Stimulated activated CD4-positive, alpha-beta T cell treated with anti-CD3 and anti-CD28 coated beads, TNF-alpha, amount 100 ng/mL, for 4 hours (primary cell): ENCODE measurements at places on chromosomes 1 and 21.

DNA sequence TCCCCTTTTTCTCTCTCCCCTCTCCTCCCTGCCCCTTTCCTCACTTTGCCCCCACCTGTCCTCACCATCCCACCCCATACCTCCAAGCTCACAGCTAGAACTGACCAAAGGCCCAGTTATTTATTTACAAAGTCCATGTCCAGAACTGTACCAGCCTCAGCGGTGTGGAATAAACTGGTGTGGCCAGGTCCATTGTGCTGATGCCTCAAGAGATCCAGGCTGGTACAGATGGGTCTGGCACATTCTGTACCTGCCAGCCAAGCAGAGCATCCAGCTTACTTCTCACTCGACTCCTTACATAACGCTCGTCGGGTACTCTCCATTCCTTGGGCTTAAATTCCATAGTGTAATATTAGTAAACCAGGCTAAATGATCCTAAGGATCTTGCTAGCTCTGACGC is 11.8 kb downstream of the PDZK1IP1 start:
- DNase-seq = no peak

- no peak for DNase-seq
Measured at GRCh38 chr1:226882187-226882586, 11.8 kb downstream of the PSEN2 start.

GRCh38 chr1:231629132-231629531 is 2.5 kb downstream of the DISC1 start:
- no peak for DNase-seq

DNA sequence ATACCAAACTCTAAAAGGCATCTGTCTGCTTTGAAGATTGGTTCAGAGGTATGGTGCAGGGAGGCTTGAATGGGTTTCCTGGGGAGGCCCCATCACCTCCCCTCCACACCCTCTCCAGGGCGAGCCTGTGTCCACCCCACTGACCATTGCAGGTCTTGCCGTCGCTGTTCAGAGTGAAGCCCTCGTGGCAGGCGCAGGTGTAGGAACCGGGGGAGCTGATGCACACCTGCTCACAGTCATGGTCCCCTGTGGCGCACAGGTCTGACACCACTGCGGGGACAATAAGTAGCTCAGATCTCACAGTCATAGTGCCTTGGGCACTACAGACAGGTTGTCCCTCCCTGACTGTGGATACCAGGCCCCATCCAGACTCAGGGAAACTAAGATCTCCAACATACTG is 6.7 kb downstream of the MATN1 start:
- DNase-seq = no peak

DNA sequence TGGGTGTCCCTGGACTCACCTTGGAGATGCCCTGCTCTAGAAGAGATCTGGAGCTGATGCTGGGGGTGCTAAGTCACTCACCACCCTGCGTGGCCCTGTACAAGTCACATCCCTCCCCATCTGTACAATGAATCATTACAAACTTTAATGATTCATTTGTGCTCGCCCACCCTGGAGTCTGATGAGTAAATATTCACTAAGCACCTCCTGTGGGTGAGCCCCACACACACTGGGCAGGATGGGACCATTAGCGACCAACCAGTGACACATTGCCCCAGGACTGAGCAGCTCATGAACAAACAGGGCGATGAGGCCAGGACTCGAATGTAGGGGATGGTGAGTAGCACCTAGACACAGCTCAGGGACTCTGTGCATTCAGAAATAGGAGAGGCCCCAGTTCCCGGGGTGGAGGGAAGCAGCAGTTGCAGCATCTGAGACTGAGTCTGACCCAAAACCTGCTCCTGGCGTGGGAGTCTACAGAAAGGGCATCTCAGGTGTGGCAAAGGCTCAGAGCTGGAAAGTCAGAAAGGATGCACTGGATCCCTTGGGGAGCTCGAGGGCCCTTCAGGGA is 18.1 kb upstream of the PDZK1IP1 start:
- DNase-seq = no peak

- DNase-seq = no peak
Measured at GRCh38 chr1:97563926-97564325, 356.9 kb downstream of the DPYD start.

DNA sequence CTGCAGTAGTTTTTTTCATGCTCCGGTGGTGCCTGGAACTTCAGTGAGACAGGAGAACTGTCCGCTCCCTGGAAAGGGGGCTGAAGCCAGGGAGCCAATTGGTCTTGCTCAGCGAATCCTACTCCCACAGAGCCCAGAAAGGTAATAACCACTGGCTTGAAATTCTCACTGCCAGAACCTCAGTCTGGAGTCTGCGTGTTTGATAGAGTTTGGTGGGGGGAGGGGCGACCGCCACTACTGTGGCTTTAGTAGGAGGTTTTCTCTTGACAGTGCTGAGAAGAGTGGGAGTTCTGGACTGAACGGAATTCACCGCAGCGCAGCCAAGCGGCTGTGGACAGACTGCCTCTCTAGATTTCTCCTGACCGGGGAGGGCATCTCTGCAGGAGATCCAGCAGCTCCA is 8.0 kb upstream of the OR2M3 start:
- DNase-seq = no peak

- DNase-seq = no peak
Measured at GRCh38 chr21:44991538-44992483, 52.0 kb downstream of the SLX9 start.

- no peak for DNase-seq
Measured at GRCh38 chr1:51293898-51294515, 36.4 kb downstream of the TTC39A start.

GRCh38 chr1:228853191-228853590 is 117.9 kb downstream of the RHOU start:
- DNase-seq = no peak

GRCh38 chr1:24389231-24389678 is 24.3 kb downstream of the STPG1 start:
- DNase-seq = no peak

DNA sequence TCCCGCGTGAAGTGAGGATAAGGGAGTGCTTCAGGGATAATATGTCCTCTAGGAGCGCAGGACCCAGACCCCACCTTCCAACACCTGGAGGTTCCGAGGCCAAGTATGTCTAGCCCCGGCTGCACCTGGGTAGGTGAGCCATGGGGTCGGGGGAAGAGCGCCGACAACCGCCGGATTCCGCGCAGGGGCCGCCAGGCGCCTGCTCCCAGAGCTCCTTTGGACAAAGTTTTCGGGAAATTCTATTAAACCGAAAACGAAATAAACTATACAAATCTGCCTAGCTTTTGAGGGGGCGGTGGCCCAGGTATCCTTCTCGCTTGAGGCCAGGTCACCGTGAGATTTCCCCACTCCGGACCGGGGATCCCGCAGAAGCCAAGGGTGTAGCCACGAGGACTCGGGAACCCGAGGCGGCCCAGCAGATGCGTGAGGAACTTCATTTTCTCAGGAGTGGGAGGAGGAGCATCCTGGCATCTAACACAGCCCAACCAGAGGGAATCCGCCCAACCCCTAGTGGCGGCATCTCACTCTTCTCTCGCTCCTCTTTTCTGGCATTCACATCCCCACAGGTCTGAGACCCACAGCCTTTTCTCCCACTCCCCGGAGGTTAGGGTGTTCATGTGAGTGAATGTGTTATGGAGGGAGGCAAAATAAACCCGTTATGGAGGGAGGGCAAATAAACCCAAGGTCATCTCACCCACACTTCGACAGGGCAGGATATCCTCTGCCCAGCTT is 2.3 kb upstream of the DMRTA2 start:
- DNase-seq = no peak

DNA sequence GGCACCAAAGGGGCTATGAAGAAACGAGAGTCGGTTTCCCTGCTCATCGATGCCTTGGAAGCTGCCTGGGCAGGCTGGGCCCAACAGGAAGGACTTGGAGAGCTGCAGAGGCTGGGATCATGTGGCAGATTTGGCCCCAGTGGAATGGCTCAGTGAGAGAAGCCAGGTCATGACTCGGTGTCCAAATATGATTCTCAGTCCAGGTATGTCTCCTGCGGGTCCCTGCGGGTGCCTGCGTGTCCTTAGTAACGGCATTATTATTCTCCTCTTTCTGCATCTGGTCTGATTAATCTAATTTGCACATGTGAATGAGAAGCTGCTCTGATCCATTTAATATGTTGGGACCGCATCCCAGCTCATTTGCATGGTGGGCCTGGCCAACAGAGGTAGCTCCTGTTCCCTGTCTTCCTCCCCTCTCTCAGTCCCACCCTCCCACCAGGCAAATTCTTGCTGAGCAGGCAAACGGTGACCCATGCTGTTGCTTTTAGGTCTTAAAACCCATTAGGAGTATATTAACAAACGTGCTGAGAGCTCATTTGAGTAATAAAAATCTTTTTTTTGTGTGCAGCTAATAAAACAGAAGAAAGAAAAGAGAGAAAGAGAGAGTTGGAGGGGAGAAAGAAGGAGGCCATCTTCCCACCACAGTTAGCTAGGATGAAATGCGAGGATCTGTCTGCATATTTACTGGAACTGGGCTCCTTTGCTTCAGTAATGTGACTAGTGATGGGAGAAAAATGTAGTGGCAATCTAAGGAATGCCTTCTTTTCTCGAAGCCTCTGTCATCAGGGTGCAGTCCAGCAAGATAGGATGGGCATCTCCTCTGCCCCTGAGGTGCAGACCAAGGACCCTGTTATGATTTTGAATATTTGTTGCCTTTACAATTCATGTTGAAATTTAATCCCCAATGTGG is 133.5 kb downstream of the HMGB4 start:
- no peak for DNase-seq

DNA sequence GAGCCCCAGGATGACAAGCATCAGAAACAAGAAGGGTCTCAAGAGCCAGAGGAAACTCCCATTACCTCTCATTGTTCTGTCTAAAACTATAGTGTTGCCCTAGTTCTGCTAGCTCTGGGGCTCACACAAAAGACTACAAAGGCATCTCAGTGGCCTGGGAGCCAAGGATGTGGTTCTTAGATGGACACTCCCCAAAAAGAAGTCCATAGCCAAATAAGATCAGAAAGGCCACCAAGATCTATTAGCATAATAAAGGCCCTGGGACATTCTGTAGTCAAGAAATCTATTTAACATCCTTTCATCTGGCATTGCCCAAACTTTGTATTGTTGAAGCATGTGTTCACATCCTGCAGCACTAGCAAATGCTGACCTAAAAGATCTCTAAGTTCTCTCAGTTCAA is 99.5 kb downstream of the EDEM3 start:
- DNase-seq = no peak

- no peak for DNase-seq
Measured at GRCh38 chr1:7178336-7178735, 393.1 kb downstream of the CAMTA1 start.

- no peak for DNase-seq
Measured at GRCh38 chr1:166017395-166017794, 149.4 kb downstream of the FAM78B start.

GRCh38 chr1:224851210-224851847 is 78.1 kb upstream of the DNAH14 start:
- peak; percentile 15 for DNase-seq

GRCh38 chr1:24957016-24957807 is 27.1 kb upstream of the RUNX3 start:
- no peak for DNase-seq

DNA sequence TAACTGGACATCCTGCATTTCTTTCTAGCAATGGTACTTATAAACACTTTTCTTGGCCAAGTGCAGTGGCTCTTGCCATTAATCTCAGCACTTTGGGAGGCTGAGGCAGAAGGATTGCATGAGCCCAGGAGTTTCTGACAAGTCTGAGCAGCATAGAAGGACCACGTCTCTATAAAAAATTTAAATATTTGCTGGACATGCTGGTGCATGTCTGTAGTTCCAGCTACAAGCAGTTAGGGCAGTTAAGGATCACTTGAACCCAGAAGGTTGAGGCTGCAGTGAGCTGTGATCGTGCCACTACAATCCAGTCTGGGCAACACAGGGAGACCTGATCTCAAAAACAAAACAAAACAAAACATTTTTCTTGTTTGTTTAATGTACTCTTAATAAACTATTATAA is 434.0 kb downstream of the PLA2G4A start:
- DNase-seq = no peak

- DNase-seq = no peak
Measured at GRCh38 chr1:2968471-2968881, 52.8 kb upstream of the ACTRT2 start.

DNA sequence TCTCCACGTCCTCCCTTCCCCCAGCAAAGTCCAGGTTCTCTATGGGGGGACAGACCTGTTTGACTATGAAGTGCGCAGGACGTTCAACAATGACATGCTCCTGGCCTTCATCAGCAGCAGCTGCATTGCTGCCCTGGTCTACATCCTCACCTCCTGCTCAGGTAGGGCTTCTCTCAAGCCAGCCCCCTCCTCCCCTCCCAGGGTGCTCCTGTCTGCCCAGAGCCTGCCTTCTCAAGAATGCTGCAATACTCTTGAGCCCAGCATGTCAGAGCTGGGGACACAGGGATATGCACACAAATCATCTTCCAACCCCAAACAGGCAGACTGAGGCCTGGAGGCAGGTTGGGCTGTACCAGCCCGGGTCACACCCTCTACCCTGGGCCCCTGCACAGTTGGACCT is 35.4 kb downstream of the DISP3 start:
- DNase-seq = no peak

GRCh38 chr21:25350056-25350455 is 257.2 kb downstream of the MRPL39 start:
- no peak for DNase-seq
